ENCODE measurements at places on chromosomes 5 and 9.
A peak's percentile ranks its signal among the peaks of the same experiment; 100 is the strongest.

DNA sequence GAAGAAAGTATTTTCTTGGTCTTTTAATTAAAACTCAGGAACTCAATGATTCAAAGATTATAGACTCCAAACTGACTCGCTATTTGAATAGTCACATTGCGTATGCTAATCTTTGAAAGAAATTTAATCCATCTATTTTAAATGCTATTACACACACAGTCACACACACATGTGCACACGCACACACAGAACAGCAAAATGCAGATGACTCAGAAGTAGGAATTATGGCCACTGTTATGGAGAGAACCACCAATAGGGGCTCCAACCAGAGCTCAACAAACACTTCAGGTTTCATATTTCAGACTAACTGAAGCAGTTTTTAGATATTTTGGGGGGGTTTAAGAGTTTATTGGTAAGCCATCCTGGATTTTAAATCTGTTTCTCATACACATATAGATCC, 1917.9 kb downstream of the EFNA5 start:
- no peak for DNase-seq

GRCh38 chr9:134460896-134461295, 134.6 kb downstream of the RXRA start:
- DNase-seq = no peak

- peak; percentile 25 for DNase-seq
Observed at GRCh38 chr9:126287166-126287866, 39.3 kb upstream of the MVB12B start.

DNA sequence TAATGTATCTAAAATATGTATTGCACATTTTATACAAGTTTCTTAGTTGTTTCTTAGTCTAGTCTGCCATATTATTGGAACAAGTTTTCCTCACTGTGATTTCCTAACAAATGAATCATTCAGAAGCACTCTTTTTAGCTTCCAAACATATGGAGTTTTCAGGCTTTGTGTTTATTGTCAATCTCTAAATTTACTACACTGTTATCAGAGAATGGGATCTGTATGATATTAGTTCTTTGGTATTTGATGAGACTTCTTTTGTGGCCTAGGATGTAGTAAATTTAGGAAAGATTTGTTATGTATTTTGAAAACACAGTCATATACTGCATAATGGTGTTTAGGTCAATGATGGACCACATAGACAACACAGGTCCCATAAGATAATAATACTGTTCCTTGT, 25.7 kb downstream of the SREK1IP1 start:
- no peak for DNase-seq

GRCh38 chr5:57887851-57888621, 405.4 kb upstream of the ACTBL2 start:
- DNase-seq = no peak

Data from vagina (tissue), 2 donors.